ENCODE measurements at places on chromosomes 5 and 9. TPM values are rescaled to one million over a fixed set of nuclear protein-coding genes. Genes with fewer than 3 reads are reported as not detected.

Gene KCNMB1
- 81.0 TPM for total RNA-seq

Gene TAS2R1
- total RNA-seq = not detected

Gene FAM169A
- 1.2 TPM for total RNA-seq

Gene TIFAB
- total RNA-seq = not detected

Gene NRARP
- total RNA-seq = 10.3 TPM

Gene LURAP1L
- 25.9 TPM for total RNA-seq

Gene CARTPT
- 7.1 TPM for total RNA-seq

Gene BTNL8
- total RNA-seq = 0.58 TPM

Gene FAM78A
- 2.9 TPM for total RNA-seq

Gene PFN3
- total RNA-seq = not detected

Gene C9orf50
- not detected for total RNA-seq

Gene GFI1B
- total RNA-seq = 0.17 TPM

Gene AFAP1L1
- total RNA-seq = 20.8 TPM

Gene CCNJL
- 0.83 TPM for total RNA-seq

Gene IL33
- 63.1 TPM for total RNA-seq

DNA sequence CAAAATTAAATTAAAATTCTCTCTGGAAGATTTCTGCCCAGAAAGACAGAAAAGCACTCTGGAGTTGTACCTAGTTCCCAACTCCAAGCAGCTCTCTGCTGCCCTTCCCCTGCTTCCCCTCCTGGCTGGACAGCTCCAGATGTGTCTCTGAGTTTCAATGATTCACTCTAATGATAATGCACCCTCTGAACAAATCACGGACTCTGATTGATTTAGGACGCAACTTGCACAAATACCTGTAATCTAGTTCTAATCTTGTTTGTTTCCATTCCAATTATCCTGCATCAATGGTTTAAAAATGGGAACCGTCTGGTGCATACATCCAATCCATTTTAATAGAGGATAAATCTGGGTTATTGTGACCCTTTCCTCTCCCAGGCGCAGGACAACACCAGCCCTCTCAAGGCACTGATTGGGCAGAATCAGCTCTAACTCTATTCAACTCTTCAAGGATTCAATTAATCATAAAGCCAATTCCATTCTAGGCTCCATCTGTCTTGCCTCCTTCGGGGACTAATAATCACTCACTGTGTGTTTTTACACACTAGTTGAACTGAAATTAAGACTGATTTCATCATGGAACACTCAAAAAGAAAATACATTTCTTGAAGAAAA is 111.2 kb upstream of the LRRTM2 start:
- no peak for DNase-seq

- DNase-seq = no peak
Observed at GRCh38 chr5:175246242-175246888, 197.6 kb downstream of the DRD1 start.

DNA sequence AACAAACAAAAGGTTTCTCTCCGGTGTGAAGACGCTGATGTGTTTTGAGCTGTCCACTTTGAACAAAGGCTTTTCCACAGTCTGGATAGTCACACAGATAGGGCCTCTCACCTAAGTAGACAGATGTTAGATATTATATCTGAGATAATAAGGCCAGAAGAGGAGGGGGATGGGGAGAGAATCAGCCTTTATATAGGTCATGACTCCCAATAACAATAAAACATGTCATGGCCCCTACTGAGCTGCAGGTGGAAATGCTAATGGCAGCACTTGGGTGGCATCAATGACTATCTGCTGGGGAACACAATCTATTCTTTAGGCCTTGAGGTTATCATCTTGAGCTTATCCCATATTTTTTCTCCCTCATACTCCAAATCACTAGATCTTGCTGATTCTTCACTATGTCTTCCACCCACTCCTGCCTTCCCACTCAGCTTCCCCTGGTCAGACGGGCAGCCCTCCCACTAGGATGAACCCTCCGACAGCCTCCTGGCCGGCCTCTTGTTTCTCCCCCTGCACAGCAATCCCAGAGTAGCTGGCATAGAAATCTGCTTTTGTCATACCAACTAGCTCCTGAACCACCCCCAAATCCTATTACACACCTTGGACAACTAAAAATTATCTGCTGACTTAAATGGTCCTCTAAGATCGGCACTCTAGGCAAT is 11.5 kb upstream of the SLC35D2 start:
- no peak for DNase-seq

DNA sequence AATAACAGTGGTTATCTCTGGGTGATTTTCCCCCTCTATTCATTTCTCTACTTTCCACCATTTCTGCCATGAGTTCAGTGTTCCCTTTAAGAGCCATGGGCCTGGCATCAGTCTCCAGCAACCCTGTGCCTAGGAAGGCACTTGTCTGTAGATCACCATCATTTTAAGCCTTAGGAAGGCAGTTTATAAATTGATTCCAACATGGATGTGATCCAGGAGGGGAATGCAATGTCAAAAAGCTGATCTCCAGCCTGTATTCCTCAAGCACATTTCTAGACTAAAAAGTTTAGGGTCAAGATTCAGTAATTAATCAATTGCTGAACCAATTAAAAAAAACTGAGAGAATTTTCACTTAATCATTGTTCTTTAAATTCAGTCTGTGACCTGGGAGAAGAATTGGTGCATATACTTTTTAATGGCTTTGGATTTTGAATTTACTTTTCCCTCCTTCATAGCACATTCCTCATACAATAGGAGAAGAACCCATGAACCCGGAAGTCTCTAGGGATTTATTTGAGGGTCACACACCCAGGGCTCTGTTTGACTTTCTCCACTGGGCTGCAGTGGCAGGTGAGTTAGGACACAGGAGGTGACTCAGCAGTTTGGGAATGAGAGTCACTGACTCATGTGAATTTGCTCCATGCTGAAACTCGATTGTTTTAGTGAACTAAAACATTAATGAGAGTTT is 6.1 kb upstream of the ERMP1 start:
- DNase-seq = no peak

GRCh38 chr5:78806544-78806943 is 158.0 kb upstream of the LHFPL2 start:
- no peak for DNase-seq

- DNase-seq = no peak
Observed at GRCh38 chr5:139836469-139837208, 41.0 kb downstream of the PSD2 start.

- no peak for DNase-seq
Observed at GRCh38 chr9:136137321-136138265, 18.9 kb upstream of the TMEM250 start.

DNA sequence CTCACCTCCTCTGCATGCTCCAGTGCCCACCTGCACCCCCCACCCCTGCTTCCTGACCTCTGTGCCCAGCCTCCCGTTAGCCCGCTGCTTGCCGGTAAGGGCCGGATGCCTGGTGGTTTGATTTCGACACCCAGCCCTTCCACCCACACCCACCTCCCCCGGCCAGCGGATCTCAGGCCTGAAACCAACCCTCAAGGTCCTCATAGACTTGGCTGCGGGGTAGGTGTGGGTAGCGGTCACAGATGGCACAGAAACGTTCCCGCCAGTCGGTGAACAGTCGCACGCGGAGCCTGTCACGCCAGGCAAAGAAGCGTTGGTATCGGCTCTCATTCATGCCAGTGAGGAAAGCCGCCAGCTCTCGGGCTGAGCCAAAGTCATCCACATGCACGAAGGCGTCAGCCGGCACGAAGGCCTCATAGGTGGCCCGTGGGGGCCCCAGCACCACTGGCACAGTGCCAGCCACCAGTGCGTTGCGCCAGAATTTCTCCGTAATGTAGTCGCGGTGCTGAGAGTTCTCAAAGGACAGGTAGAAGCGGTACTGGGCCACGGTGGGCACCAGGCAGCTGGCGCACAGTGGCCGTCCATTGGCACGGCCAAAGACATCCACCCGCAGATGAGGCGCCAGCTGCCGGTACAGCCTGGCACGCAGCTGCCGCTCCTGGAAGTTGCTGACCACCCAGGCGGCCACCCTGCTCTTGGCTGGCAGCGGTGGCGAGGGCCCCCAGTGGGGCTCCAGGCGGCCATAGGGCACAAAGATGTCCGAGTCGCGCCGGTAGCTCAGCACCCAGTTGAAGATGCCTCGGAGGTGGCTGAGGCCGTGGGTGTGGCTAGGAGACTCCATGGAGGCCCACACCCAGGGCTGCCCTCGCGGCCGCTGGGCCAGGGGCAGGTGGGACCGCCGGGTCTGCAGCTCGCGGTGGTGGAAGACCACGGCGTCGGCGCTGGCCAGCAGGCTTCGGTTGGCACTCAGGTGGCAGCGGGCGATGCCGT is 1.1 kb downstream of the FUT7 start:
- DNase-seq = no peak

- no peak for DNase-seq
Observed at GRCh38 chr5:68745448-68745847, 348.4 kb upstream of the SLC30A5 start.

DNA sequence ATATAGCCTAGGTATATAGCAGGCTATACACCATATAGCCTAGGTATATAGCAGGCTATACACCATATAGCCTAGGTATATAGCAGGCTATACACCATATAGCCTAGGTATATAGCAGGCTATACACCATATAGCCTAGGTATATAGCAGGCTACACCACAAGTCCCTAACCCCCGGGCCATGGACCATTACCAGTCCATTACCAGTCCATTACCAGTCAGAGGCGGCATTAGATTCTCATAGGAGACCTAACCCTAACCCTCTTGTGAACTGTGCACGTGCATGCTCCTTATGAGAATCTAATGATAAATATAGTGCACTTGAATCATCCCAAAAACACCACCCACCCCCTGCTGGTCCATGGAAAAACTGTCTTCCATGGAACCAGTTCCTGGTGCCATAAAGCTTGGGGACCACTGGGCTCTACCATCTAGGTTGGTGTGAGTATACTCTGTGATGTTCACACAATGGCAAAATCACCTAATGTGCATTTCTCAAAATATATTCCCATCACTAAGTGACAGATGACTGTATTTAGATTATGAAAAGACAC is 4.7 kb downstream of the PLIN2 start:
- DNase-seq = no peak

DNA sequence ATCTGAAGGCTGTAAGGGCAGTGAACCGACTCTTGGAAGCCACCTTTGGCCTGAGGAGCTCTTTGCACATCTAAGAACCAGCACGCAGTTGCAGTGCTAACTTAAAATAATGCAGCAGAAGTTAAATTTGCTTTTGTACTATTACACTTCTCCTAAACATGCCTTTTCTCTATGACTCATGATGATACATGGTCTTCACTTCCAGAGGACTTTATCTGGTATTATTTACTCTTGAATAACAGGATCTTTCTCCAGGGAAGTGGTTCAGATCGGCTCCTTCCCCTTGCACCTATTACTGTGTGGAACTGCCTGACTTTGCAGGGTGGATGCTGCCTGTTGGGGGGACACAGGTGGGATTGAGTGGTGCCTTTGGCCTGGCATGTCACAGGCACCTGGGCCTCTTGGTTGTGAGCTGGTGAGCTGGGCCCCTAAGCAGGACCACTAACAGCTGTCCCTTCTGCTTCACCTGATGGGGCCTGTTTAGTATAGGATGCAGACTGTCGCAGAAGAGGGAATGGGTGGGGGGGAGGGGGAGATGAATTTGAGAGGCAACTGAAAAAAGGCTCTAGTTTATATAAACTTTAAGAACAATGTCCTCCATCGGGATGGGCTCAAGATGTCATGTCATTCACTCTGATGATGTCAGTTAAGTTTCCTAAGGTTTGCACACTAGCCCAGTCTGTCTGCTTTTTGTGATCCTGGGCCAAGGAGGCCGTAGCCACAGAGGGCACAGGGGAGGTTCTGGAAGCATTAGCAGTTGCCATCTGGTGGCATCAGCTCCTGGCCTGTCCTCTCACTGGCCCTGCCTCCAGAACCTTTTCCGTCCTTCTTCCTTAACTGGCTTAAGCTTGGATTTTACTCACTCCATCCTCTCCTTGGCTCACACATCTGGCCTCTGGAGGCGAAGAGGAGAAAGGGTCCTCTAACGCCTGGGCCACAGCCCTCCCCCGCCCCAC is 33.9 kb upstream of the GABBR2 start:
- DNase-seq = peak; percentile 80

GRCh38 chr9:88759364-88759763 is 224.4 kb downstream of the NXNL2 start:
- DNase-seq = peak; percentile 57

- no peak for DNase-seq
Observed at GRCh38 chr5:107557051-107557658, 113.6 kb downstream of the EFNA5 start.

DNA sequence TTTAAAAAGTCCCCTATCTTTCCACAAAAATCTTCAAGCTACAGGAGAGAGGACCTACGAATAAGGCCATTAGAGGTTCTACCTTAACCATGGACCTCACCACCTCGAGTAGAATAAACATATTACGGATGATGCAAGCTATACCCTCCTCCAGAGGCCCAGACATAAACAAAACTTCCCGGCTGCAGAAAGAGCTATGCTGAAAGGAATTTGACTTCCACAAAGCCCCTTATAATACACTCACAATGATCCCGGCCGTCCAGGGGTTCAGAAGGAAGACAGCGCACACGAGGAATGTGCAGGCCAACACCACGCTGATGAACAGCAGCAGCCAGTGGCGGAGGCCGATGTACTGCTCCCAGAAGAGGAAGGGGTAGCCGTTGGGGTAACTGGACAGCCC is 59.0 kb downstream of the PTCH1 start:
- DNase-seq = no peak

DNA sequence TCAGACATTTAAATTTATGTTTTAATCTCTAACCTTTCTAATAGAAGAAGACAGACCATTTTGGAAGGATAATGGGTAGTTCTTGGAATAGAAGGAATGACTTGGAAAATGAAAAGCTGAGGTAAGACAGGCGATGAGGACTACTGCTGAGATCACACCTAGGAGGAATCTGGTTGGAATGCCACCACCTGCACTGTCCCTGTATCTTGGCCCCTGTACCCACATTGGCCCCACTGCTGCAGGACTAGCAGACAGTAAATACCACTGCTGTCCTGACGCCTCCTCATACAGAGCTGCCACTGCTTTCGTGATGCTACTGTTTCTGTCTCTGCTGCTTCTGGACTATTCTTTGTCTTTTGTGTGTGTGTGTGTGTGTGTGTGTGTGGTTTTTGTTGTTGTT is 359.8 kb downstream of the TMEM232 start:
- no peak for DNase-seq

- no peak for DNase-seq
Observed at GRCh38 chr5:124056326-124056990, 544.5 kb downstream of the CSNK1G3 start.

- no peak for DNase-seq
Observed at GRCh38 chr5:116216246-116216645, 131.4 kb downstream of the COMMD10 start.

GRCh38 chr5:147735621-147736125 is 46.9 kb downstream of the JAKMIP2 start:
- no peak for DNase-seq

- no peak for DNase-seq
Observed at GRCh38 chr9:17219261-17219660, 84.4 kb downstream of the CNTLN start.

GRCh38 chr5:28403846-28404245 is 1365.5 kb upstream of the CDH9 start:
- no peak for DNase-seq

- DNase-seq = peak; percentile 91
Observed at GRCh38 chr9:113798062-113799030, 77.8 kb upstream of the ZNF618 start.

DNA sequence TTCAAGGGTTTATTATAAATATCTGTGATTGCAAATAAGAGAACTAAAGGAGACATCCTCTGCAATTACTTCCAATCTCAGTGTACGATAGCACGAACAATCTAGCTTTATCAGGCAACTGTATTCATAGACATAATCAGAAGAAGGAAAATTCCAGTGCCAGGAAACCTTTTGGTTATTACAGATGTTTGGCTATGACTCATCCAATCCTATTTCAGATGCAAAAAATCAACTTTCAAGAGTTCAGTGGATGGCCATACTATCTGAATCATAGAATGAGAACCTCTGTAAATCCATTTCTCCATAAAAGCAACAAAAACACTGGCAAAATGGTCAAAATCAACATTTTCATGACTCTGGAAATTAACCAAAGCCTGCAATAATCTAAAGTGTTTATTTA is 37.9 kb downstream of the GAS1 start:
- DNase-seq = no peak

Measured in esophagus muscularis mucosa (tissue), 4 donors.